Caudate nucleus (tissue), 63 donors: ENCODE measurements at places on chromosomes 11 and 22.

- DNase-seq = no peak
Observed at GRCh38 chr11:69943066-69943465, 123.8 kb upstream of the FGF3 start.

DNA sequence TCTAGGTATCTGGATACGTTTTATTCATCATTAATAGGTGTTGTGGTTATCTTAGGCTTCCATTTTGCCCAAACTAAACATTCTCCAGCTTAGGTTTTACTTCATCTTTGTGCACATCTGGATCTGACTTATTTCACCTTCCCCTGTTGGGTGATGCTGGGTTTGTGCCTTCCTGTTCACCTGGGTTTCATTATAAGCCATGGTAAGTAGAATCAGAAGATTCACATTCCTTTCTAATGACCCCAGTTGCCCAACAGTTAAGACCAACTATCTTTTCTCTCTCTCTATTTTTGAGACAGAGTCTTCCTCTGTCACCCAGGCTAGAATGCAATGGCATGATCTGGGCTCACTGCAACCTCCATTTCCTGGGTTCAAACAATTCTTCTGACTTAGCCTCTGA is 44.6 kb downstream of the LMO2 start:
- no peak for DNase-seq

DNA sequence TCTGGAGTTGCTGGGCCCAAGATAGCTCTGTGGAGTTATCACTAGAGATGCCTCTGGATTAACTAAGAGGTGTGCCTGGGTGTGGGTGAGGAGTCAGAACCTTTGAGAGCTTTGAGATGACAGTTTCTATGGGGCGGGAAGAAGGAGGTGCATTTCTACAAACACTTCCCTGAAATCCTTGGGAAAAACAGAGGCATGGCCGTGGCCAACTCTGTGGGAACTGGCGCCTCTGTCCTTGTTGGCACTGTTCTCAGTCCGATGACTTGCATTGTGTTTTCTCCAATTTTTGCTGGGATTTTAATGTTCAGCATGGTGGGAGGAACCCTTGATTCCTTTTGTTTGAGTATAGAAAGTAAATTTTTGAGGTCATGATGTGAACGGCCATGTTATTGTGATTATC is 115.8 kb upstream of the PARVA start:
- DNase-seq = no peak

- no peak for DNase-seq
Observed at GRCh38 chr22:49929211-49929979, 11.0 kb downstream of the CRELD2 start.

DNA sequence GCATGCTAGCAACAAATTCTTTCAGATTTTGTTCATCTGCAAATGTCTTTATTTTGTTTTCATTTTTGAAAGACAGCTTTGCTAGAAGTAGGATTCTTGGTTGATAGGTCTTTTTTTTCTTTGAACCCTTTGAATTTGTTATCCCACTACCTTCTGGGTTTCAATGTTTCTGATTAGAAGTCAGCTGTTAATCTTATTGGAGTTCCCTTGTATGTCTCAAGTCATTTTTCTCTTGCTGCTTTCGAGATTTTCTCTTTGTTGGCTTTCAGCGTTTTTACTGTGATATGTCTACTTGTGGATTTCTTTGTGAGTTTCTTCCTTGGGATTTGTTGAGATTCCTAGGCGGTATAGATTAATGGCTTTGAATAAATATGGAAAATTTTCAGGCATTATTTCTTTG is 27.2 kb upstream of the MS4A8 start:
- DNase-seq = no peak

GRCh38 chr22:23182309-23183060 is 2.2 kb downstream of the BCR start:
- DNase-seq = no peak

DNA sequence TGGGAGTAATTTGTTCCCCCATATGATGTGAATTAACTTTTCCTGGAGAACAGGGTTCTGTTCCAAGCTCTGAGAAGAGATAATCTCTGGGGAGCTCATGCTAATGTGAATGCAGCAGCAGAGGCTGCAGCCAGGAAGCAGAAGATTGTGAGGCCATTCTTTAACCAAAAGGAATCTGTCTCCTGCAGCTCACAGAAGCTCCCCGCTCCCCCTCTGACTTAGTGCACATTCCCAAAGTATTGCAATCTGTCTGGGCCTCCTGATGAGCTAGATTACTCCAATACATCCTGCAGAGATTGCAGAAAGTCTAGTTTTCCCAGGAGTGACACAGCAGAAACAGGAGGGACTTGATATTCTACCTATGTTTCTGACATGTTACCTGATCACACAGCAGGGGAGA is 420.6 kb upstream of the FAT3 start:
- DNase-seq = no peak

DNA sequence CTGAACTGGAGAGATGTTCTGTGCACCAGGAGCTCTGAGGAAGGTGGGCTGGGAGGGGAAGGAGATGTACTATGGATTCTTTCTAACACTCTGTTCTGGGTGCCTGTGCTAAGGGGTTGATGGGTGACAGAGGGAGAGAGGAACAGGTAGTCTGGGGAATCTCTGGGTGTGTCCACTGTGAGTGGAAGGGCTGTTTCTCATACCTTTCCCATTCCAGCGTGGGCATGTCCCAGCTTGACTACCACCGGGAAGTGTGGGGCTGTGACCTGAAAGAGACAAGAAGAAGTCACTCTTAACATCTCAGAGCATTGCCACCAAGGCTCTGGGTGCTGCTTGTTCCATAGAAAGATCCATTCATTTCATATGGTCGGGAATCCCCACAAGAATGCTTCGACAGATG is 121.9 kb downstream of the FBXO7 start:
- no peak for DNase-seq

GRCh38 chr11:69703453-69703767 is 412 bp downstream of the FGF19 start:
- DNase-seq = no peak

GRCh38 chr11:4092026-4092425 is 2.6 kb upstream of the RRM1 start:
- no peak for DNase-seq

GRCh38 chr11:47183969-47184368 is 2.3 kb downstream of the PACSIN3 start:
- DNase-seq = no peak

DNA sequence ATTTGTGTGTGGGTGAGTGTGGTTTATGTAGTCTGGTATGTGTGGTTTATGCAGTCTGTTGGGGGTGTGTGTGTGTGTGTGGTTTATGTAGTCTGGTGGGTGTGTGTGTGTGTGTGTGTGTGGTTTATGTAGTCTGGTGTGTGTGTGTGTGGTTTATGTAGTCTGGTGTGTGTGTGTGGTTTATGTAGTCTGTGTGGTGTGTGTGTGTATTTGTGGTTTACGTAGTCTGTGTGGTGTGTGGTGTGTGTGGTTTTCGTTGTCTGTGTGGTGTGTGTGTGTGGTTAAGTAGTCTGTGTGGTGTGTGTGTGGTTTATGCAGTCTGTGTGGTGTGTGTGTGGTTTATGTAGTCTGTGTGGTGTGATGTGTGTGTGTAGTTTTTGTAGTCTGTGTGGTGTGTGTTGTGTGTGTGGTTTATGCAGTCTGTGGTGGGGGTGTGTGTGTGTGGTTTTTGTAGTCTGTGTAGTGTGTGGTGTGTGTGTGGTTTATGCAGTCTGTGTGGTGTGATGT is 26.2 kb upstream of the PARVG start:
- DNase-seq = no peak

DNA sequence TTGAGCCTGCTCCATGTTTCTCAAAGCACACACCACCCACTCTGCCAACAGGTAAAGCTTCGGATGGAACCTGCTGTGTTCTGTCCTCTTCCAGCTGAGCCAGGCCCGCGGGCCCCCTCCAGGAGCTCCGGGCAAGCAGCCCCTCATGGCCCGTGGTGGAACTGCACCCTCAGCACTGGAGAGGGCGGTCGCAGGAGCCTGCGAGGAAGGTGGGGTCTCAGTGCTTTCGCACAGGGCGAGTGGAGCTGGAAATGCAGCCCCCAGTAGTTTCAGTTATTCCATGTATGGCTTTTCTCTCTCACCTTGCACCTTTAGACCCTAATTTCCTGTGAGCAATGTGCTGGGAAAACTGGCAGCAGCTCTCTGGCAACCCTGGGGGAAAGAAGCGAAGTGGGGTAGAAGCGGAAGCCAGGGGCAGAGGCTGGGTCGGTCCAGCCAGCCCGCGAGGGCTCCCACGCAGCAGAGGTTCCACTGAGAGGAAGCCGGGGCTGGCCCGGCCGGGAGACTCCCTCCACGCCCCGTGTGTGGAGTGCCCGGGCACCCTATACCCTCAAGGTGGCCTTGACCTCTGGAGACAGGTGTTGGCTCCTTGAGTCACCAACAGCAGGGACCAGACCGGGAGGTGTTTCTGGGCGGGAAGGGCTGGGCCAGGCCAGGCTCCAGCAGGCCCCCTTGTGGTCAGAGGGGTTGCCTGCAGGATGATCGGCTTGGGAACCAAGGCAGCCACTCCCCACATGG is 119.9 kb upstream of the TMEM45B start:
- no peak for DNase-seq

DNA sequence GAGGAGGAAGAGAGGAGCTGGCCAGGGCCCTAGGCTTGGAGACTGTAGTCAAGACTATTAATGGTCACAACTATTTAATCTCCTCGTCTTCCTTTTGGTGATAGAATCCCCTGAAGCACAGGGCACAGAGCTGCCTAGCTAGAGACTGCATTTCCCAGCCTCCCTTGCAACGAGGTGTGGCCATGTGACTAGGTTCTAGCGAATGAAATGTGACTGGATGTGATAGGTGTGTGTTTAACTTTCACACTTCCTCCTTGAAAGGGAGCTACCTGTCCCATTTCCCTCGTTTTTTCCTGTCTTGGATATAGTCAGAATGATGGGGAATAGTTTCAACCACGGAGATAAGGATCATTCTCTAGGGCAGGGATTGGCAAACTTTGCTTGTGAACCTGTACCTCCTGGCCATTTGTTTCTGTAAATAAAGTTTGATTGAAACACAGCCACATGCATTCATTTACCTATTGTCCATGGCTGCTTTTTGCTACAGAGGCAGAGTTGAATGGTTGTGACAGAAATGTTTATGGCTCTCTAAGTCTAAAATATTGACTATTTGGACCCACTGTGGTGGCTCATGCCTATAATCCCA is 313.5 kb downstream of the MIAT start:
- DNase-seq = no peak

- DNase-seq = no peak
Observed at GRCh38 chr11:12822392-12823022, 148.3 kb downstream of the TEAD1 start.

GRCh38 chr11:1128311-1129142 is 29.2 kb upstream of the MUC5AC start:
- DNase-seq = no peak

DNA sequence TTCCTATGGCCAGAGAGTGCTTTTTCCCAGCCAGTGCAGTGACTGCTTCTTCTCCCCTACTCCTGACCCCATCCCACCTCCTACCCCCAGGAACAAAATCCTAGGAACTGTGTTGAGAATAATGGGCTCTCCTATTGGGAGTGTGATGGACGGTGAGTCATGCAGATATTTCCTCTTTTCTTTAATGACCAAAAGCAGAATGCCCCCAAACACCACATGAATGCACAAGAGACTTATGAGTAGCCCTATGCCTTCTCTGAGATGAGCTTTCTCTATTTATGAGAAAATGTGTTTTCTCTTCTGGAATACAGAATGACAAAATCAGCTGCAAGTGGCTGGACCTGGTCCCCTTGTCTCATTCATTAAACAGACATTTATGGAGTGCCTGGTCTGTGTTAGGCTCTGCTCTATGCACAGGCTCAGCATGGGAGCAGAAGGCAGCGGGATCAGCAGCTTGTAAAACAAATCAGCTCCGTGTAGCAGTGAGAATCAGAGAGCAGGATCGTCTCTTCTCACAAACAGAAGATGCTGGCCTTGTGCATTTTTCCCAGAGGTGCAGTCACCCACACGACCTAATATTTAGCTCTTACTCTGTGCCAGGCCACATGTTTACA is 47.5 kb upstream of the GALNT18 start:
- DNase-seq = no peak

DNA sequence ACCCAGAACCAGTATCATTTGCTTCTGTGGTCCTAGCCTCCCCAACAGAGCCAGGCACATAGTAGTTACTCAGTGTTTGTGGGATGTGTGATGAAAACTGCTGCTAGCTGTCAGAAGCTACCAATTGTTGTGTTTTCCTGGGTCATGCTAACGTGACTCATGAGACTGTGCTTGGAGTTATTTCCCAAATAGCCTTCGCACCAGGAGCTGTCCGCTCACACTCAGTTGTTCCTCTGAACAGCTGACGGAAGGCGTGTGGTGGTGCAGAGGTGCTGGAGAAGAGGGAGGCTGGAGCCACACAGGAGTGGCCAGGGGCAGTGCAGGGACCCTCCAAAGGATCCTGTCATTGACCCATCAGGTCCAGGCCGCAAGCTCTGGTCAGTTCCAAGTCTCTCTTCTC is 53.9 kb upstream of the TBCEL start:
- no peak for DNase-seq

DNA sequence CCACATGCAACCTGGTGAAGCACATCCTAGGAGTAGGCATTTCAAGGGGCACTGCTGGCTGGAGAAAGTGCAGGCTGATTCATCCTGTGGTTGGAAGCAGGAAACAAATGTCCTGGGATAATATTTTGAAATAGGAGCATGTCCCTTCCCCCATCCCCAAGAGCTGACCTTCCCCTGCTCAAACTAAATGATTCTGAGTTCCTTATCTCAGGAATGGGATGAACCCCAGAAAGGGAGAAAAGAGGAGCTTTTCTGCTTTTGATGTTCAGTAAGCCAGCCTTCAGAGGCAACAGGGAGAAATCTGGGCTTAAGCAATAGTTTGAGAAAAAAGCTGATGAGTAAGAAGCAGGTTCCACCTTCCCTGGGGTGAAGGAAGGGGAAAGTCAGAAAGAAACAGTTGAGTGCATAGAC is 19.5 kb upstream of the SPON1 start:
- DNase-seq = no peak
